B cell (primary cell): ENCODE measurements at places on chromosomes 3 and 15.

GRCh38 chr3:72309661-72310418 is 524.9 kb upstream of the PROK2 start:
- DNase-seq, result peak; percentile 36
- no peaks in the 10 kb centered on the region for H3K27me3 ChIP-seq
- H3K27ac ChIP-seq, result peak overlapping the region; percentile 76
- peak overlapping the region; percentile 6 for H3K4me3 ChIP-seq
- no peaks in the 10 kb centered on the region for H3K36me3 ChIP-seq
- H3K4me1 ChIP-seq, result peaks cover 46% of the 10 kb centered on the region

DNA sequence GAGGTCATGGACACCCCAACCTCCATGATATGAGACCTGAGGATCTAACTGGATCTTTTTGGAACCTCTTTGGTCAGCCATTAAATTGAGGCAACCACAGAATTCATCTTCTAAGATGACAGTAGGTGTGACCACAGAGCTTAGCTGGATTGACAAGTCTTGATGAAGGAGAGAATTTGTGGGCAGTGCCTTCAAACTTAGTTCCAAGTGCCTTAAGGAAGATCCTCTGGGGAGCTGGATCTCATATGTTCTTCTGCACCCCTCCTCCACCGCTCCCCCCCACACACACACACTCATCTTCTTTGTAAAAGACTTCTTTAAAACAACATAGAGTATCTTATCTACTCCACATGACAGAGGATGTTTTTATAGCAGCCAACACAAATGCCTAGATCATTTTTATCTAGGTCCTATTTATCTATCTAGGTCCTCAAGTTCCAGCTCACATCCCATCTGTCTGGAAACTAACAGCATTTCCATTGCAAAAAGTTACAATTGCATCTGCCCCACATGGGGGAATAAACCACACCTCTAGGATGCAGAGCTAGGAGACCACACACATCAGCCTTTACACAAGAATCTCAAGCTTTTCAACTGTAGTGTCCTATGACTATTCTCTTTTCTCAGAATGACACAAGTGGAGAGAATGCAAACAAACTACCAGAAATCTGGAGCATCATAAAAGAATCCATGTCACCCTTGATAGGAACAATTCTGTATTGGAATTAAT is 37.4 kb downstream of the WWTR1 start:
- H3K36me3 ChIP-seq, result no peaks in the 10 kb centered on the region
- H3K4me1 ChIP-seq, result no peaks in the 10 kb centered on the region
- no peaks in the 10 kb centered on the region for H3K27me3 ChIP-seq
- H3K4me3 ChIP-seq, result no peak overlapping the region
- no peak for DNase-seq

DNA sequence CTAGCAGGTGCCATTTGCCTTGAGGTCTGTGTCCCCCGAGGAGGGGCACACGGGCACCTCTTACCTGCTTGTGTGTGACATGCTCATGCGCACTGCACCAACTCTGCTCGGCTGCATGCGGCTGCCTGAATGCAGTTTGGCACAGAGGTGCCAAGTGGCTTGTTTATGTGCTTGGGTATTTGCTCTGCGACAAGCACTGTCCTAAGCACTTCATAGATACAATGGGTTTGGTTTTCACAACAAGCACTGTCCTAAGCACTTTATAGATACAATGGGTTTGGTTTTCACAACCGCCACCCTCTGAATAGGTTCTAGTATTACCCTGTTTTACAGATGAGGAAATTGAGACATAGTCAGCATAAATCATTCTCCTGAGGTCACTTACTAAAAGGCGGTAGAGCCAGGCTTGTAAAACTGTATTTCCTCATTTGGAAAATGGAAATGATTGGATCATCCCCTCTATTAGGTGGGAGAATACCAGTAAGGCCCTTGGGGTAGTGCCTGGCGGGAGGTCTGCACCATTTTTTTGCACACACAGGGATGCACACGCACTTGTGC is 487 bp downstream of the ITIH4 start:
- H3K27me3 ChIP-seq, result no peaks in the 10 kb centered on the region
- peaks cover 3% of the 10 kb centered on the region for H3K36me3 ChIP-seq
- no peak overlapping the region for H3K4me3 ChIP-seq
- no peak for DNase-seq
- no peak overlapping the region for H3K27ac ChIP-seq

DNA sequence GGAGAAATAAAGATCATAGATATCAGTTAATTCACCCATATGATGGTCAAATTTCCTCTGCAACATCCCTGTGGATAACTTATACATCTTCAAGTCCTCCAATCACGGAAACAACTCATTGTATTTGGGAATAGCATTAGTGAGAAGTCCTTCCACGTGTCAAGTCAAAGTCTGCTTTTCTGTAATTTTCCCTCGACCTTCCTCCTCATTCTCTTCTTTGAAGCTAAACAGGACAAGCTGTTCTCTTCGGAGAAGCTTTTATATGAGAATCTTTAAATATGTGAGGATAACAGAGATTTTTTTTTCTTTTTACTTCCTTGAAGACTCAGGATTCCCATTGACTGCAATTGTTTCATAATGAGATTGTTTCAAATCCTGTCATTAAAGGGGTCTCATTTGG is 230.4 kb downstream of the ZPLD1 start:
- H3K4me3 ChIP-seq, result no peak overlapping the region
- H3K27ac ChIP-seq, result no peak overlapping the region
- no peaks in the 10 kb centered on the region for H3K4me1 ChIP-seq

- H3K4me1 ChIP-seq, result no peaks in the 10 kb centered on the region
- H3K27me3 ChIP-seq, result no peaks in the 10 kb centered on the region
- no peaks in the 10 kb centered on the region for H3K36me3 ChIP-seq
- DNase-seq, result no peak
Observed at GRCh38 chr3:151203051-151203420, at the start of gene GPR171. GPR171 (minus strand) TSS chr3:151203216; CDS start chr3:151199386, 3,830 bp downstream.

GRCh38 chr3:97763586-97764406 is 762 bp upstream of the ARL6 start:
- peak overlapping the region; percentile 88 for H3K4me3 ChIP-seq
- H3K4me1 ChIP-seq, result peaks cover 13% of the 10 kb centered on the region
- no peak for DNase-seq
- peak overlapping the region; percentile 69 for H3K27ac ChIP-seq
- no peaks in the 10 kb centered on the region for H3K27me3 ChIP-seq
- no peaks in the 10 kb centered on the region for H3K36me3 ChIP-seq

- no peak for DNase-seq
- H3K27me3 ChIP-seq, result no peaks in the 10 kb centered on the region
- no peak overlapping the region for H3K27ac ChIP-seq
- no peaks in the 10 kb centered on the region for H3K36me3 ChIP-seq
- H3K4me1 ChIP-seq, result no peaks in the 10 kb centered on the region
- no peak overlapping the region for H3K4me3 ChIP-seq
Observed at GRCh38 chr3:49244581-49245205, 32.3 kb downstream of the C3orf62 start.

DNA sequence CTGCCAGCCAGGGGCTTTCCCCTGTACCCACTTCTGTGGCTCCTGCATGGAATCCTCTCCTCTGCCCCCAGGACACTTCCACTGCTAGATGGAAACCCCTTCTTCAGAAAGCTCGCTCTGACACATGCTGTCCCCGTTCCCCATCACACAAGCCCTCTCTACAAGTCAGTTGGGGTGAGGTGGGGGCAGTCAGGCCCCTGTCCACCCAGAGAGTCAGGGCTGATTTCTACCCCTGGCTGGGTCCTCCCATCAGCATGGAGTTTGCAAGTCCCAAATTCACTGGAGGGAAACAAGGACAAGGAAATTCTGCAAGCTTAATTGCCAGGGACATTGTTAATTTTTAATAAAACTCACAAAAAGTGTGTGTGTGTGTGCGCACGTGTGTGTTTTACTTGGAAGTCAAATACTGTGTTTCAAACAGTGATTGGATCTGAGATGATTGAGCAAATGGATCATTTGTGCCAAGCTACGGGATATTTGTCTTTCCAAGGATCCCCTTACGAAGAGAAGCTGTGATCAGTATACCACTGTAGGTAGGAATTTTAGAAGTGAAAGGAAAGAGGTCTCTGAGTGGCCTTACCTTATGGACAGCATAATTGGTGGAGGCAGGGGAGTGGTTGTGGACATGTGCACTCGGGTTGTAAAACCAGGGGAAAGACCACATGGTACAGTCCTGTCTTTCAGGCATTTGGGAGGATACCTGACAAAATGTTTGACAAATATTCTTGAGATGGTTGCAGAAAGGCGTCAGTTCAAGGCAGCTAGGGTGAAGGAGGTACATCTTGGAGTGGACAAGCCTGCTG is 1.5 kb upstream of the AMOTL2 start:
- H3K4me3 ChIP-seq, result no peak overlapping the region
- H3K27me3 ChIP-seq, result no peaks in the 10 kb centered on the region
- DNase-seq, result no peak
- H3K27ac ChIP-seq, result no peak overlapping the region
- peaks cover 3% of the 10 kb centered on the region for H3K4me1 ChIP-seq

GRCh38 chr15:48373821-48374451 is 42.7 kb downstream of the DUT start:
- peaks cover 4% of the 10 kb centered on the region for H3K27me3 ChIP-seq
- no peaks in the 10 kb centered on the region for H3K36me3 ChIP-seq
- no peak overlapping the region for H3K4me3 ChIP-seq
- DNase-seq, result no peak
- no peaks in the 10 kb centered on the region for H3K4me1 ChIP-seq
- H3K27ac ChIP-seq, result no peak overlapping the region

DNA sequence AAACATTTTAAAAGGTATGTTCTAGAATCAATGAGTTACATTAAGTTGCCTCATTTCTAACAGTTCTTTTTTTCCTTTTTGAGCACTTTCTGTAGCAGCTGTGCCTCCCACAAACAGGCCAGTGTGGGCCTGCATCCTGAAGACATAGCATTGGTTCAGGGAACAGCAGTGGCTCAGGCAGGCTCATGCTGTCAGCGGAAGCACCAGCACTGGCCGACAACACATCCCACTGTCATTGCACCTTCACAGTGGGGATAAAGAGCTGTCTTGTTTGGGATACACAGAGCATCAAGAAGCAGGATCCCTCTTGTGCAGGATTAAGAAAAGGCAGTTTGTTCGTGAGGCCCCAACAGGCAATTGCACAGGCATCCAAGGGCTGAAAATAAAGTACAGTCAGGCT is 123.3 kb downstream of the MOBP start:
- H3K4me3 ChIP-seq, result no peak overlapping the region
- no peaks in the 10 kb centered on the region for H3K4me1 ChIP-seq
- no peaks in the 10 kb centered on the region for H3K27me3 ChIP-seq
- no peak overlapping the region for H3K27ac ChIP-seq
- H3K36me3 ChIP-seq, result no peaks in the 10 kb centered on the region

DNA sequence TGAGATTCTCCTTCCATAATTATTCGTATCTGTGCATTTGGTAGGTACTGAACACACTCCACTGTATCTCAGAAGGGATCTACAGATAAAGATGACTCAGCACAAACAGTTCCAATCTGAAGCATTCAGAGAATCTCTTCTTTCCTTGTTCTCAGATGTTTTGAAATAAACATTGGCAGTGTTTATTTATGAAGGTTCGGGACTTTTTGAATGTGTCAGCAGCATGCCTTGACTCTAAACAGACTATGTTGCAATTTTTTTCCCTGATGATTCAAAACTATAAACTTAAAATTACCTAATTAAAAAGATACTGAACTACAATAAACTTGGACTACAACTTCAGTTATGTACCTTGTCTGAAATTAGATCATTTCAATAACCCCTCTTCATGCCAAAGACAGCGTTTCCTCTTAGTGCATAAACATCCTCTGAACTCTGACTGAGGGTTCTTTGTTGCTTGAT is 612.9 kb upstream of the TBL1XR1 start:
- peaks cover 4% of the 10 kb centered on the region for H3K4me1 ChIP-seq
- no peaks in the 10 kb centered on the region for H3K36me3 ChIP-seq
- no peak for DNase-seq
- H3K27ac ChIP-seq, result no peak overlapping the region
- no peaks in the 10 kb centered on the region for H3K27me3 ChIP-seq

GRCh38 chr3:190608850-190609589 is 95.1 kb downstream of the IL1RAP start:
- DNase-seq, result no peak
- no peaks in the 10 kb centered on the region for H3K4me1 ChIP-seq
- no peaks in the 10 kb centered on the region for H3K27me3 ChIP-seq
- H3K36me3 ChIP-seq, result peaks cover 5% of the 10 kb centered on the region

DNA sequence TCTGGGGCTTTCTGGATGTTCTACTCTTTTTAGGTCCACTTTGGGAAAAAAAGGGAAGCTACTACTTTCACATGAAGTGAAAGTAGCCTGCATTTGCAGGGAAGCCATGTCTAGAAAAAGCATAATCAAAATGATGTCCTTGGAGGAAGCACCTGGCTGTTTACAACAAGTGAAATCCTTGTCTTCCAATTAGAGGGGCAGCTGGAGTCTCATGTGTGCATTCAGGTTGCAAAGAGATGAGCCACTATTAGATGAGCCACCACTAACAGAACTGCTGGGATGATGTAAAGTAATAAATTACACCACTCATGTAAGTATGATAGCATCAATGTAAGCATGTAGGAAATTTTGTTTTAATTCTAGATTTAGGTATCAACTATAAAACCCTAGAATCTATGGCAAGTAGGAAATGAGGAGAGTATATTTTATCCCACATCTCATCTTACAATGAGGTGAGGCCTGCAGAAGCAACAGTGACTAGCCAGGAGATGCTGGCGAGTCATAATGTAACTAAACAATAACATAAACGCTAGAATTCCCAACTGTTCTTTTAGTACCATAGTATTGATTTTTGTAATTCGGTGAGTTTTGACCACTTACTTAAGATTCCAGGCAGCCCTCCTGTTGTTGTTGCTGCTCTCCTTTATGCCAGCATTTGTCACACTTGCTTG is 75.9 kb downstream of the TMEM108 start:
- H3K27ac ChIP-seq, result no peak overlapping the region
- DNase-seq, result no peak
- no peaks in the 10 kb centered on the region for H3K27me3 ChIP-seq
- H3K4me1 ChIP-seq, result no peaks in the 10 kb centered on the region

- H3K4me1 ChIP-seq, result peaks cover 12% of the 10 kb centered on the region
- H3K36me3 ChIP-seq, result no peaks in the 10 kb centered on the region
- H3K4me3 ChIP-seq, result no peak overlapping the region
- no peak for DNase-seq
Observed at GRCh38 chr15:51755790-51756189, 4.4 kb downstream of the TMOD2 start.

GRCh38 chr3:180940826-180941225 is 28.4 kb downstream of the FXR1 start:
- no peak overlapping the region for H3K4me3 ChIP-seq
- peaks cover 5% of the 10 kb centered on the region for H3K36me3 ChIP-seq
- H3K4me1 ChIP-seq, result no peaks in the 10 kb centered on the region
- DNase-seq, result no peak

DNA sequence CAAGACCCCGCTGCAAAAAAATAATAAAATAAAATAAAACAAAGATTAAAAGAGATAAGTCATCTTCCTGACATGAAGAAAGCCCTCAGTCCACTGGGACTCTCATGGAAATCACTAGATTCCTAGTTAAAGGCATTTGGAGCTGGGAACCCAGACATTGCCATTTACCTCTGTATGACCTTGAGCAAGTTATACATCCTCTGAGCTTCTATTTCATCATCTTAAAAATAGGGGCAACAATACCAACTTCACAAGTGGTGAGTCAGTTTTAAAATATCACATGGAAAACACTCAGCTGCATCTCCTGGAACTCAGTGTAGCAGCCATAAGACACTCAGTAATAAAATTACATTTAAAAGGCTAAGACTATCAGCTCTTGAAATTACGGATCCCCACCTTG is 334.8 kb downstream of the ERC2 start:
- H3K27ac ChIP-seq, result no peak overlapping the region
- no peaks in the 10 kb centered on the region for H3K4me1 ChIP-seq
- H3K4me3 ChIP-seq, result no peak overlapping the region
- no peaks in the 10 kb centered on the region for H3K36me3 ChIP-seq

GRCh38 chr3:141308588-141309218 is 59.6 kb upstream of the ZBTB38 start:
- no peak overlapping the region for H3K4me3 ChIP-seq
- DNase-seq, result no peak
- H3K4me1 ChIP-seq, result peaks cover 15% of the 10 kb centered on the region
- no peak overlapping the region for H3K27ac ChIP-seq
- no peaks in the 10 kb centered on the region for H3K36me3 ChIP-seq
